GM10248 (cell line): ENCODE measurements at places on chromosomes 13 and 19.

DNA sequence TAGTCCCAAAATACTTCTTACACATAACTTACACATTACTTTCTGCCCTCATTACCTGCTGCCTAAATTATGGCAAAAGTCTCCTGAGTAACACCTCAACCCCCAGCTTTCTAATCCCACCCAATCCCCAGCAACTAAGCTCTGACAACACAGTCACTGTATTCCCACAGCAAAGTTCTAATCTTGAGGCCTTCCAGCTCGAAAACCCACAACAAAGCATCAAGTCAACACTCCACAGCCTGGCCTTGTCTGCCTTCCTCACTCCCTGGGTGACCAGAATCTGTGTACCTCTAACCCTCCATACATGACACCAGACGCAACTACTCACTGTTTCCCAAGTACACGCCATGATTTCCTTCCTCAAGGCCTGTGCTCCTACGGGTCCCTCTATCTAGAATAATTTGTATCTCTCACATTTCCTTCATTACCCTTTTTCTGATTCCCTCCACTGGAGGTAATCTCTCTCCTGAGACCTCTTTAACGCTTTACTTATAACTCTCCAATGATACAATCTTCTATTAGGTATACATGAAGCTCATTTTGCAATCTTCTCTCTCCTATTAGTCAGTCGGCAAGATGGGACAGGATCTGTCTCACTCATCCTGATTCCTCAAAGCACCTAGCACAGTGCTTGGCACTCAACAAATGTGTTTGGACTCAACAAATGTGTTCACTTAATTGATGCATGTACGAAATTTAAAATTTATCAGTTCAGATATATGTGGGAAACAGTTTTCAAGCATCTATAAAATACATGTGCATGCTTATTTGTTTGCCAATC lies 87.6 kb upstream of the DOCK9 start:
- no peak for DNase-seq

- DNase-seq, result no peak
These were observed 5.6 kb downstream of the EDNRB start for GRCh38 chr13:77913003-77913402.

DNA sequence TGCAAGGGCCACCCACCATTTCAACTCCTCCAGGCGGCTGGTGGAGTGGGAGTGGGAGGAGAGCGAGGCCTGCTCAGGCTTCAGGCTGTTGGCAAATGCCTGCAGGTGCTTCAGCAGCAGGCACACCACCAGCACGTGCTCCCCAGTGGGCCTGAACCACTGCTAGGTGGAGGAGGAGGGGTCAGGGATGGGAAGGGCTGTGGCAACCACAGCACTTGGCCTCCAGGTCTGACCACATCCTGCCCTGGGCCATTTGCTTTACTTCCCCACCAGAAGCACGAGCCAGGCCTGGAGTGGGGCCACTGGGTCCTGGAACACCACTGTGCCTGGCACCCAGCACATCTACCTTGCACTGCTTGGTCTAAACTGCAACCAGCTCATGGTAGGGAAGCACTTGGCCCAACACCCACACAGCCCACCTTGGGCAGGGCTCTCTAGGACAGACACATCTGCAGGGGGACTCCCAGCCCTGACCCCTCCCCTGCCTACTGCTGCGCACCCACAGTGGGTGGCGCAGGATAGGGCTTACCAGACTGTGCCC lies 26.2 kb downstream of the TUBA3C start:
- DNase-seq, result no peak

- DNase-seq, result peak; percentile 52
These were observed 836 bp upstream of the BST2 start for GRCh38 chr19:17406046-17406886.

- DNase-seq, result no peak
These were observed 1315.8 kb downstream of the EFNB2 start for GRCh38 chr13:105219651-105220050.

- no peak for DNase-seq
These were observed 269.8 kb downstream of the OLFM4 start for GRCh38 chr13:53298396-53298795.

- no peak for DNase-seq
These were observed 2.2 kb upstream of the EPS15L1 start for GRCh38 chr19:16473875-16474392.

GRCh38 chr19:52599241-52599640 lies 29.2 kb downstream of the ZNF701 start:
- no peak for DNase-seq
